ENCODE measurements at places on chromosomes 12 and 14. TPM values are rescaled to one million over a fixed set of nuclear protein-coding genes. Genes with fewer than 3 reads are reported as not detected.

PPP2R5C gene
- total RNA-seq = 146 TPM

RIMBP2 gene
- 0.91 TPM for total RNA-seq

DPPA3 gene
- total RNA-seq = not detected

SERPINA6 gene
- total RNA-seq = not detected

KLRG1 gene
- 0.22 TPM for total RNA-seq

SLC39A2 gene
- total RNA-seq = 0.11 TPM

APEX1 gene
- 58.0 TPM for total RNA-seq

KIF5A gene
- total RNA-seq = under 0.01 TPM

MSI1 gene
- 0.26 TPM for total RNA-seq

GDF3 gene
- not detected for total RNA-seq

SMCO3 gene
- total RNA-seq = 0.11 TPM

ANKRD33 gene
- total RNA-seq = not detected

IQSEC3 gene
- total RNA-seq = 0.65 TPM

PLA2G1B gene
- not detected for total RNA-seq

CYP46A1 gene
- total RNA-seq = 1.1 TPM

CIROP gene
- total RNA-seq = not detected

KLRB1 gene
- not detected for total RNA-seq

GLT8D2 gene
- 70.4 TPM for total RNA-seq

AKAP5 gene
- 0.39 TPM for total RNA-seq

LRP10 gene
- total RNA-seq = 113 TPM

ASCL1 gene
- total RNA-seq = not detected

TMED10 gene
- total RNA-seq = 458 TPM

IAPP gene
- total RNA-seq = not detected

SYNE3 gene
- 29.6 TPM for total RNA-seq

AREL1 gene
- total RNA-seq = 25.9 TPM

GPHN gene
- 7.9 TPM for total RNA-seq

PDZRN4 gene
- total RNA-seq = 0.13 TPM

KLRC1 gene
- total RNA-seq = not detected

NRIP2 gene
- 0.26 TPM for total RNA-seq

STX2 gene
- 48.5 TPM for total RNA-seq

TM9SF1 gene
- 71.9 TPM for total RNA-seq

OTX2 gene
- total RNA-seq = not detected

KRT6C gene
- not detected for total RNA-seq

RFLNA gene
- total RNA-seq = 5.2 TPM

KLC1 gene
- total RNA-seq = 241 TPM

GPR162 gene
- 2.7 TPM for total RNA-seq

MBIP gene
- total RNA-seq = 24.4 TPM

CBLN3 gene
- total RNA-seq = 6.1 TPM

MMP17 gene
- total RNA-seq = 1.3 TPM

PIK3C2G gene
- not detected for total RNA-seq
